ENCODE measurements at places on chromosomes 4 and X. TPM values are rescaled to one million over a fixed set of nuclear protein-coding genes. Genes with fewer than 3 reads are reported as not detected.

- H3K27me3 ChIP-seq: no peaks in the 10 kb centered on the region
- no peak overlapping the region for H3K4me3 ChIP-seq
- no peak overlapping the region for H3K27ac ChIP-seq
- H3K36me3 ChIP-seq: peaks cover 61% of the 10 kb centered on the region
These were observed 42.4 kb downstream of the DCUN1D4 start for GRCh38 chr4:51885363-51885762.

MAGEA2 gene
- not detected for total RNA-seq

TLR10 gene
- total RNA-seq: 0.16 TPM

SAGE1 gene
- total RNA-seq: not detected

DNA sequence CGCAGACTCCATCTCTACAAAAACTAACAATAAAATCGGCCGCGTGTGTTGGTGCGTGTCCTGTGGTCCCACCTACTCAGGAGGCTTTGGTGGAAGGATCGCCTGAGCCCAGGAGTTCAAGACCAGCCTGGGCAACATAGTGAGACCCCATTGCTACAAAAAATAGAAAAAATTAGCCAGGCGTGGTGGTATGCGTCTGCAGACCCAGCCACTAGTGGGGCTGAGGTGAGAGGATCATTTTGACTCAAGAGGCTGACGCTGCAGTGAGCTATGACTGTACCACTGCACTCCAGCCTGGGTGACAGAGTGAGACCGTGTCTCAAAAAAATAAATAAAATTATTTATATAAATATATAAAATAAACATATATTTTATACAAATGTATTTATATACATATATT, 22.3 kb downstream of the ASMTL start:
- no peak overlapping the region for H3K4me3 ChIP-seq
- DNase-seq: no peak
- H3K27me3 ChIP-seq: no peaks in the 10 kb centered on the region
- peaks cover 38% of the 10 kb centered on the region for H3K36me3 ChIP-seq
- no peak overlapping the region for H3K27ac ChIP-seq
- no peaks in the 10 kb centered on the region for H3K4me1 ChIP-seq

- H3K27me3 ChIP-seq: no peaks in the 10 kb centered on the region
- H3K4me3 ChIP-seq: no peak overlapping the region
- DNase-seq: no peak
- no peaks in the 10 kb centered on the region for H3K36me3 ChIP-seq
- no peak overlapping the region for H3K27ac ChIP-seq
These were observed 615.6 kb downstream of the CENPC start for GRCh38 chr4:66929748-66930147.

DNA sequence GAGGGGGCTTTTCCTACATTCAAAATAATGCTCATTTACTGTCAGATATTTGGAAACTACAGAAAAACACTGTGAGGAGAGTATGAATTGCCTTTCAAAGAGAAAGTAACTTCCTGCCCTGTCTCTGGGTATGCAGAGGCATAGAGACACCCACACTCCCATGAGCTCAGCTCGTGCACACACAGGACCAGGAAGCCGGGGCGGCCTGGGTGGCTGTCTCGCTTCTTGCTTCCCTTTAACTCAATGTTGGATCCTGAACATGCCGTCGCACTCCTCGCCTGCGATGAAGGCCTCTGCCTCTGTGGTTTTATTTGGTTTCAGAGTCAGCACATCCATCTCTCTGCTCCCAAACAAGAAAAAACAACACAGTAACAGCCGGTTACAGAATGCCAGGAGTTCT, 40.1 kb upstream of the GPR78 start:
- no peak overlapping the region for H3K27ac ChIP-seq
- no peaks in the 10 kb centered on the region for H3K27me3 ChIP-seq
- H3K4me1 ChIP-seq: peaks cover 9% of the 10 kb centered on the region
- H3K4me3 ChIP-seq: no peak overlapping the region
- H3K36me3 ChIP-seq: no peaks in the 10 kb centered on the region

DNA sequence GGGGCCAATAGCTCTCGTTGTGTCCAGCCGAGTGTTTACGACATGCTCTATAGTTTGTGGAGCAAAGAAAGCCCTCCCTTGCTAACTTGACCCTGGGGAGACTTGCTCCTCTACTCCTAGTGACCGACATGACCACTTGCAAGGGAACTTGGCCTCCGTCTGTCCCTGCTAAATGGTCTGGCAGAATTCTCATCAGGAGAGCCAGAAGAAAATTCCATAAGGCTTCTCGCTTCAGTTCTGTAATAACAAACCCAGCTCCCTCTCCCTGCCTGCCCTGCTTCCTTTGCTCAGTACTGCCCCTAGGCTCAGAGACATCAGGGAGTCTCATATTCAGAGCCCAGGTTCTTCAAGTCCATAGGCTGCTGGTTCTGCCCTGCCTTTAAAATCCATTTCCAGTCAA, 13.0 kb downstream of the DOCK11 start:
- no peak overlapping the region for H3K4me3 ChIP-seq
- H3K27me3 ChIP-seq: no peaks in the 10 kb centered on the region
- H3K27ac ChIP-seq: no peak overlapping the region

UGT2A2 gene
- not detected for total RNA-seq

- no peaks in the 10 kb centered on the region for H3K27me3 ChIP-seq
- no peak overlapping the region for H3K4me3 ChIP-seq
- H3K4me1 ChIP-seq: no peaks in the 10 kb centered on the region
- no peak for DNase-seq
- no peaks in the 10 kb centered on the region for H3K36me3 ChIP-seq
These were observed 337.7 kb downstream of the BMPR1B start for GRCh38 chr4:95095348-95095974.

DNA sequence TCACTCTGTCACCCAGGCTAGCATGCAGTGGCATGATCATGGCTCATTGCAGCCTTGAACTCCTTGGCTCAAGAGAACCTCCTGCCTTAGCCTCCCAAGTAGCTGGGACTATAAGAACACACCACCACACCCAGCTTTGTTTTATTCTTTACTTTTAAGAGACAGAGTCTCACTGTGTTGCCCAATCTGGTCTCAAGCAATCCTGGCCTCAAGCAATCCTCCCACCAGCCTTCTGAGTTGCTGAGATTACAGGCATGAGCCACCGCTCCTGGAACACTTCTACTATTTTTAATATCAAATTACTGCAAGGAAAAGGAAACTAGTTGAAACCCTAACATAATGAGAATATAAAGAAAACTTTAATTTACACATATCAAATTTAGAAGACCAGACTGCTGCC, 85.4 kb downstream of the FAM13A start:
- no peak overlapping the region for H3K4me3 ChIP-seq
- no peak for DNase-seq
- H3K27me3 ChIP-seq: no peaks in the 10 kb centered on the region
- H3K4me1 ChIP-seq: peaks cover 14% of the 10 kb centered on the region

LPAR4 gene
- not detected for total RNA-seq

DNA sequence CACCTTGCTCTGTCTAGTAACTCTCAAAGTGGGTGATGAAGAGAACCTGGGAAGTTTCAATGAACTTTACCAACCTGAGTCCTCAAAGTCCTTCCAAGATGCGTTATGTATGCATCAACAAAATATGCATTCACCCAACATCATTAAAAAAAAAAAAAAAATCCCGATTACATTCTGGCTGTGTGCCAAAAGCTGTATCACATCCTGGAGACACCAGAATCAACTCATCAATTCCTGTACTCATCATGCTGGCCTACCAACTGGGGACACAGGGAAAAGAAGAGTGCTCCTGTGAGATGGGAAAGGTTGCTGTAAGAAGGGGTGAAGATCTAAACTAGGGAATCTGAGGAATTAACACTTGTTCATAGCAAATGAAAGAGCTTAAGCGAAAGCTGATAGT, 16.5 kb downstream of the UNC5C start:
- H3K4me3 ChIP-seq: no peak overlapping the region
- no peaks in the 10 kb centered on the region for H3K36me3 ChIP-seq
- H3K4me1 ChIP-seq: no peaks in the 10 kb centered on the region

PPP1R2C gene
- total RNA-seq: not detected

GPC3 gene
- 7.9 TPM for total RNA-seq

- no peaks in the 10 kb centered on the region for H3K27me3 ChIP-seq
- H3K4me1 ChIP-seq: no peaks in the 10 kb centered on the region
- no peaks in the 10 kb centered on the region for H3K36me3 ChIP-seq
- H3K27ac ChIP-seq: no peak overlapping the region
These were observed 13.1 kb upstream of the CCKAR start for GRCh38 chr4:26503427-26503826.

RHOXF2B gene
- total RNA-seq: not detected

DNA sequence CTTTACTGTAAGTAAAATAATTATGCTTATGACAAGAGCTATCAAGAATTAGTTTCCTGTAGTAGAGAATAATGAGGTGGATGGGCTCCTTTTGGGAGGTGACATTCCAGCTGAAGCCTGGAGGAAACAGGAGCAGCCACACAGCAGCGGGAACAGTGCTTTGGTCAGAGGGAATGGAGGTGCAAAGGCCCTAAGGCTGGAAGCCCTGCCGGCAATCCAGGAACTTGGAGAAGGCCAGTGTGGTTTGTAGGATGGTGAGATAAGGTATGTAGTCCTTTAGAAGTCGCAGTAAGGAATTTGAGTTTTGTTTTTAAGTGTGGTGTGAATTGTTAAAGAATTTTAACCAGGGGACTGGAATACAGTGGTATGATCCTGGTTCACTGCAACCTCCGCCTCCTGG, 8.1 kb downstream of the TMEM131L start:
- H3K27ac ChIP-seq: no peak overlapping the region
- H3K4me3 ChIP-seq: no peak overlapping the region
- H3K36me3 ChIP-seq: peaks cover 11% of the 10 kb centered on the region
- H3K27me3 ChIP-seq: no peaks in the 10 kb centered on the region
- peaks cover 11% of the 10 kb centered on the region for H3K4me1 ChIP-seq
- DNase-seq: no peak

DTHD1 gene
- not detected for total RNA-seq

GRCh38 chr4:138049355-138049754, 192.8 kb downstream of the SLC7A11 start:
- no peak overlapping the region for H3K4me3 ChIP-seq
- H3K36me3 ChIP-seq: no peaks in the 10 kb centered on the region

DAPP1 gene
- total RNA-seq: 28.5 TPM

CXorf49 gene
- total RNA-seq: not detected

TMPRSS11A gene
- total RNA-seq: not detected
